Adrenal gland (tissue), 19 donors: ENCODE measurements at places on chromosomes 6 and 20. TPM values are rescaled to one million over a fixed set of nuclear protein-coding genes. Genes with fewer than 3 reads are reported as not detected.

- no peaks in the 10 kb centered on the region for H3K36me3 ChIP-seq
- H3K27me3 ChIP-seq, result no peaks in the 10 kb centered on the region
- H3K4me1 ChIP-seq, result peaks cover 8% of the 10 kb centered on the region
- peak; percentile 99 for DNase-seq
- peak overlapping the region; percentile 95 for H3K27ac ChIP-seq
- no peak overlapping the region for H3K4me3 ChIP-seq
These were observed 53.8 kb downstream of the PCNA start for GRCh38 chr20:5065879-5066383.

DNA sequence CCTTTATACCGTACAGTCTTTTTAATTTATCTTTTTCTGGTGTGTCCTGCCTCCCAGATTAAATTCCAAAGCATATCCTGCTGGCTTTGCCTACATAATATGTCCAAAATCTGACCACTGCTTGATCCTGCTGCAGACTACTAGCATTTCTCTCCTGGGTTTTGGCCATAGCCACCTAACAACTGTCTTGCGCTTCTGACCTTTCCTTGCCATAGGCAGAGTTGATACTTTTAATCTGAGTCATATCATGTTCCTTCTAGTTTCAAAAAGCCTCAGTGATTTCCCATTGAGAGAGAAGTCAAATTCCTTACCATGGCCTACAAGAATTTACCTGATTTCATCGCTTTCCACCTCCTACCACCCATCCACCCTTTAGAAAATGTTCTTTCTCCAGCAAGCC lies 104.8 kb downstream of the BCKDHB start:
- no peaks in the 10 kb centered on the region for H3K27me3 ChIP-seq
- no peak for DNase-seq
- no peaks in the 10 kb centered on the region for H3K4me1 ChIP-seq
- no peak overlapping the region for H3K27ac ChIP-seq

DNA sequence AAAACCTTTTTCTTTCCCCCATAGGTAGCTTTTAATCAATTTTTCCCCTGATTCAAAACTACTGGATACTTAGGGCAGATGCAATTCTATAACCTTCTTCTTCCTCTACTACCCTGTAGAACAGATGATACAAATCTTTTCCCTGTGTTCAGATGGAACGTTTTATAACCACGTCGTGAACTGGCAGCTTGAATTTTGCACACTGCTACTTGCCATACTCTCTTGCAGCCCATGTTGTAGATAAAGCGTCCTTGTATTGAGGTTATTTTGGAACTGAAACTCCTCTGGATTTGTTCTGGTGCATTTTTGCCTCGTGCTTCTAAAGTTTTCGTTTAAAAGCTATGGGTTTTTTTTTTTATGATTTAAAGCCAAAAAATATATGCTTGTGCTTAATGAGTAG lies 440.2 kb downstream of the RFPL4B start:
- no peaks in the 10 kb centered on the region for H3K36me3 ChIP-seq
- no peaks in the 10 kb centered on the region for H3K27me3 ChIP-seq
- no peak for DNase-seq
- no peak overlapping the region for H3K27ac ChIP-seq
- H3K4me1 ChIP-seq, result no peaks in the 10 kb centered on the region
- H3K4me3 ChIP-seq, result no peak overlapping the region

GRCh38 chr20:51128198-51128597 lies 105.3 kb upstream of the KCNG1 start:
- no peaks in the 10 kb centered on the region for H3K27me3 ChIP-seq
- no peak overlapping the region for H3K27ac ChIP-seq
- no peak overlapping the region for H3K4me3 ChIP-seq
- peak; percentile 33 for DNase-seq
- no peaks in the 10 kb centered on the region for H3K36me3 ChIP-seq
- H3K4me1 ChIP-seq, result no peaks in the 10 kb centered on the region

DNA sequence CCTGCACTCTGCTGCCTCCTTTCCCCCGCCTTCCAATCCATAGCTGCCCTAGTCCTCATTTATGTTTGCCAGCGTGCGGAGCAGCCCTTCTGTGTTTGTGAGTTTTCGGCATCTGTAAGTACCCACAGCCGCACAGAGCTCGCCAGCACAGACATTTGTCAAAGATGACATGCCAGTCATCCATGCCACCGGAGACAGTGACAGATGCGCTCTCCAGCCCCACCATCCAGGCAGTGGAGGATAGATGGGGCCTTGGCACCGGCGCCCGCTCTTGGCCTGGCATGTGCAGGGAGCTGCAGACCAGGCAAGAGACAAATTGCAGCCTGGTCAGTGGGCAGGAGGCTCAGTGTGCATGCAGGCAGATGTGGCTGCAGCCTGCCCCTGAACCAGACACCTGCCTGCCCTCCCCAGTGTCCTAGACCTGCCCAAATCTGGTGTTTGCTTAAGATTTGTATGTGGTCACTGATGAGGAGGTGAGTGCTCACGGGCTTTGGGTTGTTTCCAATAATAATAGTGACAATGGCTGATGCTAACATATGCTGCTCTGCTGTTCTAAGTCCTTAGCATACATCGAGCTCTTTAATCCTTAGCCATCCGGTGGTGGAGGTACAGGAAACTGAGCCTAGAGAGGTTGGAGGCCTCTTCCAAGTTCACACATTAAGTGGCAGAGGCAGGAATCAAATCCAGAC lies 78.1 kb downstream of the UNC5CL start:
- no peak for DNase-seq
- no peak overlapping the region for H3K4me3 ChIP-seq
- H3K27me3 ChIP-seq, result no peaks in the 10 kb centered on the region
- H3K36me3 ChIP-seq, result no peaks in the 10 kb centered on the region
- H3K4me1 ChIP-seq, result no peaks in the 10 kb centered on the region
- H3K27ac ChIP-seq, result no peak overlapping the region

DNA sequence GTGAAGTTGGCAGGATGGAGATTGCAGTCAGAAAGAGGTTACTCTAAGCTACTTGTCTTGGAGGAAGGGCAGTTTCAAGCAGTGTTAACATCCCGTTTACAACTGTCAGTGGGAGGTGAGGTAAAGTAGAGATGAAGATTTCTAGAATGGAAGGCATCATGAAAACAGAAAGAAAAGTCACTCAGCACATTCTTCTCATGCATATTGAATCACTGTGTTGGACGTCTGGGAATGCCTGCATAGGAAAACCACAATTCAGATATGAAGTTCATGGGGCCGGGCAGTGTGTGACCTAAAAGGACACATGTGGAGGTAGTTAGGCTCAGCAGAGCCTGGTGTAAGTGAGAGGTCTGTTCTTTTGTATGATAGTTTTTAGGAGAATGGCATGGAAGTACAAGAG lies 73.5 kb upstream of the LAMP5 start:
- H3K4me1 ChIP-seq, result no peaks in the 10 kb centered on the region
- H3K4me3 ChIP-seq, result no peak overlapping the region

DNA sequence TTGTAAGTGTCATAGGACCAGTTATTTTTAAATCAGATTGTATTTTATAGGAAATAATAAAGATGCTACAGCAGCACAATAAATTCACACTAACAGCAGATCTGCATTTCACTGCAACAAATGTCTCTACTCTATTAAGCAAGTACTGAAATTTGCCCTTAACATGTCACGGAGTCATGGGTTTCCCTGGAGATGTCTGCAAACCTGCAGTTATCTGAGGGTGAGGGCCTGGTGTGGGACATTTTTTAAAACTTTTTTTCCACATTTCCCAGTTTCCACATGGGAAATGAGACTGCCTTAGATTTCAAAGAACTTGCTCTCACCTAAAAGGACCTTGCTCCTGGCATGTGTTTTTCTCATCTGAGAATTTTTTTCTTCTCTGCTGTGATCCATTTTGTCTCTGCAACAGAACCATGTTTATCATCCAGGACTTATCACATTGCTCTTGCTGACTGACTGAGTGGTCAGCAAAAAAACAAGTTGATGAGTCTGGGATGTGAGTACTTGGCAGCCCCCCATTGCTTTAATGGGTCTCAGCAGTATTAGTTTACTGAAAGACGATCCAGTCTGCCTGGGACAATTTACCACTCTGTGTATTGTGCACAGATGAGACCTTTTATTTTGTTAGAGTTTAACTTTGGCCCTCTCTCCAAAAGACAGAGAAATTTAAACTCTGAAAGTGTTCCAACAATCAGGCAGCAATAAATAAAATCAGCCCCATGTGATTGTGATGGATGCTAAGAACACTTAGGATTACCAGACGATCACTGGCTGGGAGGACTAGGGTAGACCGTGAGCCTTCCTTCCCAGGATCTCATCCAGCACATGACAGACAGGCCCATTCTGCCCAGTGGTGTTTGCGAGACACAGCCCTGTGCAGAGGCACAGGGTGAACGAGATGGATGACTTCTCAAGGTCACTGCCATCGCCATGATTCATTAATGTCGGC lies 268.8 kb downstream of the BTBD9 start:
- peaks cover 22% of the 10 kb centered on the region for H3K4me1 ChIP-seq
- no peaks in the 10 kb centered on the region for H3K27me3 ChIP-seq
- H3K36me3 ChIP-seq, result no peaks in the 10 kb centered on the region
- no peak overlapping the region for H3K4me3 ChIP-seq

- H3K4me1 ChIP-seq, result no peaks in the 10 kb centered on the region
- peak overlapping the region; percentile 11 for H3K27ac ChIP-seq
- no peaks in the 10 kb centered on the region for H3K27me3 ChIP-seq
- no peak for DNase-seq
- H3K4me3 ChIP-seq, result no peak overlapping the region
- no peaks in the 10 kb centered on the region for H3K36me3 ChIP-seq
These were observed 245.8 kb downstream of the SYNE1 start for GRCh38 chr6:152391179-152391880.

DNA sequence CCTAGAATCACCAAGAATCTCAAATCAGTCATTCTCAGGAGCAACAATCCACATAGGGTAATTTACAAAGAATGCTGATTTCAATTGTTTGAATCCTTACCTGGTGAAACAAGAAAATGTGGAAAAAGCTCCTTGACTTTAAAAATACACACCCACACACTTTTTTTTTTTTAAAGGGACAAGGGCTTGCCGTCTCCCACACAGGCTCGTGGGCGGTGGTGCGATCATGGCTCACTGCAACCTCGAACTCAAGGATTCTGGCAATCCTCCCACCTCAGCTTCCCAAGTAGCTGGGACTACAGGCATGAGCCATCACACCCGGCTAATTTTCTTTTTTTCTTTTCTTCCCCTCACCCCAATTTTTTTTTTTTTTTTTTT lies 30.7 kb downstream of the PARD6B start:
- H3K36me3 ChIP-seq, result no peaks in the 10 kb centered on the region
- no peaks in the 10 kb centered on the region for H3K27me3 ChIP-seq
- H3K4me1 ChIP-seq, result peaks cover 9% of the 10 kb centered on the region
- DNase-seq, result peak; percentile 46
- no peak overlapping the region for H3K4me3 ChIP-seq

GRCh38 chr6:28696167-28696566 lies 170.5 kb downstream of the GPX5 start:
- H3K4me1 ChIP-seq, result no peaks in the 10 kb centered on the region
- no peak overlapping the region for H3K27ac ChIP-seq
- no peak overlapping the region for H3K4me3 ChIP-seq

GRCh38 chr20:25257130-25257529 lies 9.2 kb downstream of the PYGB start:
- no peaks in the 10 kb centered on the region for H3K27me3 ChIP-seq
- H3K36me3 ChIP-seq, result no peaks in the 10 kb centered on the region
- H3K4me3 ChIP-seq, result no peak overlapping the region
- peaks cover 29% of the 10 kb centered on the region for H3K4me1 ChIP-seq
- DNase-seq, result peak; percentile 7

DNA sequence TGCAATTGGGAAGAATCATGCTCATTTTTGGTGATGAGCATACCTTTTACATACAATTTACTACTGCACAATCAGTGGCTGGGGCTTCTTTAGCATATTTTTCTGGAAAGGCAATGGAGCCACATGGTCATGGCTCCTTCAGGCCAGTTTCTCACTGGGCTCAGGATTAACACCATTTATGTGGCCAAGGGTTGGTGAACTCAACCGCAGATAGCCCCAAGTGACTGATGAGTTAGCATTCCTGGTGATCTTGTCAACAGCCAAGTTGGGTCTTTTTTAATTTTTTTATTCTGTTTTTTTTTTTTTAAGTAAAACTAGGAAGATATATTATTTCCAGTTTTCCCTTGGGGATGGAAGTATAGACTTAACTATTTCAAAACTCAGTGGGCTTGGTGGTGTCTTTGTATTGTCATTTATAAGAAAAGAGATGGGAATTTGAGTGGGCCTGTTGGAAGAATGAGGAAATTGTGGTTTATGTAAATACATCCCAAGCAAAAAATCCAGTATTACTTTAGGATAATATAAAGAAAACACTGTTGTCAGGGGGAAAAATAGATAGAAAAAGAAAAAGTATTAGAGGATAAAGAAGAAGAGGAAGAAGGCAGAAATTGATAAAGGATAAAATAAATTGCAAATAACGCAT lies 397.4 kb downstream of the MAFB start:
- no peaks in the 10 kb centered on the region for H3K4me1 ChIP-seq
- no peaks in the 10 kb centered on the region for H3K36me3 ChIP-seq
- H3K27me3 ChIP-seq, result no peaks in the 10 kb centered on the region
- no peak overlapping the region for H3K4me3 ChIP-seq
- no peak overlapping the region for H3K27ac ChIP-seq

DNA sequence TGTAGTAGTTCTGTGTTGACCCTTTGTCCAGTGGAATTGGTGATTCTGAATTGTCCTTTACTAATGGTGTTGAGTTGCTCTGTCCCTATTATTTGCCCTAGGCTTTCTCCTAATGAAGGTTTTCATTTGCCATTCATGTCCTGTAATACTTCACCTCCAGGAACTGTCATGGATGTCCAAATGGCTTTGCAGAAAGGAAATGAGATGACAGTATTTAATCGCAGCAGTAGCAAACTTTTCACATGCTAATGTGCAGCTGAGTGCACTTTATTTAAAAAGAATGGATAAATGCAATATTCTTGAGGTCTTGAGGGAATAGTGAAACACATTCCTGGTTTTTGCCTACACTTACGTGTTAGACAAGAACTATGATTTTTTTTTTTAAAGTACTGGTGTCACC lies 131.4 kb downstream of the SULF2 start:
- no peak overlapping the region for H3K4me3 ChIP-seq
- no peak overlapping the region for H3K27ac ChIP-seq
- no peaks in the 10 kb centered on the region for H3K27me3 ChIP-seq

DNA sequence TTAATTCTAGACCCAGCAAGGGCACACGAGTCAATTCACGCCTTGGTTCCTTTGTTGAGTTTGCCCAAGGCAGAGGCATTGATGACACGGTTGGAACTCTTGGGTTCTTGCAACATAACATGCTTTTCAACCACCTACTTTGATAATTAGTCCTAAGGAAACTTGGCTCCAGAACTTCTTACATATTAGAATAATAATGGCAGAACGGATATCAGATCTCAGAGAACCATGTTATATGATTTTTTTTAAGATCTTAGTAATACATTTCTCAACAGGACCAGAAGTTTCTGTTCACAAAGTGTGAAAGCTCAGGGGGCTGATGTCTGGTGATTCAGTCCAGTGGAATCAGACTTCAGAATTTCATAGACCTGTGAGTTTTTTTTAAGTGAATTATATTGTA lies 19.2 kb downstream of the SPTLC3 start:
- H3K4me3 ChIP-seq, result no peak overlapping the region
- no peaks in the 10 kb centered on the region for H3K27me3 ChIP-seq
- H3K36me3 ChIP-seq, result no peaks in the 10 kb centered on the region
- H3K4me1 ChIP-seq, result no peaks in the 10 kb centered on the region

Gene PLN
- 7.8 TPM for total RNA-seq

Gene VSX1
- total RNA-seq, result 0.19 TPM

Gene WFDC10B
- not detected for total RNA-seq

Gene KCNB1
- 1.6 TPM for total RNA-seq

Gene CARMIL1
- total RNA-seq, result 13.1 TPM

Gene PACRG
- total RNA-seq, result 1.9 TPM
